ENCODE measurements at places on chromosomes 3 and 15.

DNA sequence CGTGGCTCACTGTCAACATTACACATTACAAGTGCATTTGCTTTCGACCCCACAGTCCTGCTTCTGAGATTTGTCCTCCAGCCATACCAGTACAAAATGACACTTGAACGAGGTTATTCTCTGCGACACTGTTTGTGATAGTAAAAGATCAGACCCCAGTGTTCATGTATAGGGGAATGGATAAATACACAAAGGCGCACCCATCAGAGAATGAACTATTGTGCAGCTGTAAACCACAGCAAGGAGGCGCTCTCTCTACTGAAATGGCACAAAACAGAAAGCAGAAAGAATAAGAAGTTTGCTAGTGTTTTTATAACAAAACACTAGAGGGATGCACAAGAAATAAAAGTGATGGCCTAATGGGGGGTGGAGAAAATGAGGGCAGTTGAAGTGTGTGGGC lies 4.9 kb upstream of the CHSY1 start:
- H3K27me3 ChIP-seq, result peaks cover 5% of the 10 kb centered on the region
- H3K36me3 ChIP-seq, result no peaks in the 10 kb centered on the region
- H3K27ac ChIP-seq, result no peak overlapping the region

- no peak for DNase-seq
- no peak overlapping the region for H3K27ac ChIP-seq
- H3K27me3 ChIP-seq, result no peaks in the 10 kb centered on the region
- no peaks in the 10 kb centered on the region for H3K4me1 ChIP-seq
- no peaks in the 10 kb centered on the region for H3K36me3 ChIP-seq
These were observed 770.2 kb upstream of the ALCAM start for GRCh38 chr3:104596551-104596950.

DNA sequence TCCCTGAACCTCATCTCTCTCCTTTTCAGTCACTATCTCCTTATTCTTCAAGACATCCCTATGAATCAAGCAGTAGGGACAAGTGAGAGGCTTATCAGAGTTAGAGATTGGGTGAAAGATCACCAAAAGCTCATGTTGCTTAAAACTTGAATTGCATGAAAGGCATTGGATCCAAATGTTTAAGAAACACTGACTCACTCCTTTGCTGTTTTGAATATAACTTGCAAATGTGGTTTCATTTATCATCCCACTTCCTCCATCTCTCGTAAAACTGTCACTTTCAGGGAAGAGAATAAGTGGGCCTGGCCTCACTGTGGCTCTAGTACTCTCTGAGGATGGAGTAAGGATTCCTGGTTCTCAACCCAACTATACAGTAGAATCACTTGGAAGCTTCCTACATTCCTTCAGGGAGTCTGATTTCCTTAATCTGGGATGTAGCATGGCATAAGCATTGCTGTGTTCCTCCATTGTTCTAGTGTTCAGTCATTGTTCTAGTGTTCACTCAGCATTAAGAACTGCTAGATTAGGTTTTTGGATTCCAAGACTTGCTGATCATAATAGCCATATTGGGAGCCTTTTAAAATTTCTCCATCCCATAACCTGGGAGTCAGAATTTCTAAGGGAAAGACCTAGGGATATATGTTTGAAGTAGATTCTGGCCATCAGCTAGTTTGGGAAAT lies 171.8 kb downstream of the TMEM108 start:
- H3K4me3 ChIP-seq, result no peak overlapping the region
- H3K27me3 ChIP-seq, result no peaks in the 10 kb centered on the region
- H3K4me1 ChIP-seq, result no peaks in the 10 kb centered on the region
- H3K27ac ChIP-seq, result no peak overlapping the region
- no peak for DNase-seq

DNA sequence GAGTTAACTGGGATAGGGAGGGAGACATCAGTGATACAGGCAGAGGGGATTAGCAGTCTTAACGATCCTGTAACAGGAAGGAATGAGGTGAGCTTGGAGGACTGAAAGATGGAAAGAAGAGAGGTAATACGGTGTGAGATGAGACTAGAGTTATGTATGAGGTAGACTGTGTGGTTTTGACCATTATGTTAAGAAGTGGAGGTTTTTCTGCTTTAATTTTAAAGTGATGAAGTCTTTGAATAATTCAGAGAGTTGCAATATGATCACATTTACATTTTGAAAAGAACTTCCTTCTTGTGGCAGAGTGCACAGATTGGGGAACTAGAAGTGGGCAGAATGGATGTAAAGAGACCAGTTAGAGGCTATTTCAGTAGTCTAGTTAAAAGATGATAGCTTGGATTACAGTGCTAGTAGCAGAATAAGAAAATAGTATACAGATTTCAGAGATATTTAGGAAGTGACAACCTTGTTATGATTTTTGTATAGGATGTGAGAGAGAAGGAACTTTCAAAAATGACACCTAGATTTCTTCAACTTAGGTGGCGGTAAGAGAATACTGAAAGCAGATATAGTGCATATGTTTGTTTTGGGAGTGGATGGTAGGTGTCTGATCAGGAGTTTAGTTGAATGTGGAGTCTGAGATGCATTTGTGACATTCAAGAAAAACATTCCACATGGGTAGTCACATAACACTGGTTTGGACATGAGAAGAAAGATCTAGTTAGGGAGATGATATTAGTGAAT lies 40.5 kb downstream of the STT3B start:
- peaks cover 20% of the 10 kb centered on the region for H3K4me1 ChIP-seq
- no peak overlapping the region for H3K27ac ChIP-seq
- no peaks in the 10 kb centered on the region for H3K27me3 ChIP-seq
- no peak for DNase-seq
- H3K36me3 ChIP-seq, result peaks cover 7% of the 10 kb centered on the region

DNA sequence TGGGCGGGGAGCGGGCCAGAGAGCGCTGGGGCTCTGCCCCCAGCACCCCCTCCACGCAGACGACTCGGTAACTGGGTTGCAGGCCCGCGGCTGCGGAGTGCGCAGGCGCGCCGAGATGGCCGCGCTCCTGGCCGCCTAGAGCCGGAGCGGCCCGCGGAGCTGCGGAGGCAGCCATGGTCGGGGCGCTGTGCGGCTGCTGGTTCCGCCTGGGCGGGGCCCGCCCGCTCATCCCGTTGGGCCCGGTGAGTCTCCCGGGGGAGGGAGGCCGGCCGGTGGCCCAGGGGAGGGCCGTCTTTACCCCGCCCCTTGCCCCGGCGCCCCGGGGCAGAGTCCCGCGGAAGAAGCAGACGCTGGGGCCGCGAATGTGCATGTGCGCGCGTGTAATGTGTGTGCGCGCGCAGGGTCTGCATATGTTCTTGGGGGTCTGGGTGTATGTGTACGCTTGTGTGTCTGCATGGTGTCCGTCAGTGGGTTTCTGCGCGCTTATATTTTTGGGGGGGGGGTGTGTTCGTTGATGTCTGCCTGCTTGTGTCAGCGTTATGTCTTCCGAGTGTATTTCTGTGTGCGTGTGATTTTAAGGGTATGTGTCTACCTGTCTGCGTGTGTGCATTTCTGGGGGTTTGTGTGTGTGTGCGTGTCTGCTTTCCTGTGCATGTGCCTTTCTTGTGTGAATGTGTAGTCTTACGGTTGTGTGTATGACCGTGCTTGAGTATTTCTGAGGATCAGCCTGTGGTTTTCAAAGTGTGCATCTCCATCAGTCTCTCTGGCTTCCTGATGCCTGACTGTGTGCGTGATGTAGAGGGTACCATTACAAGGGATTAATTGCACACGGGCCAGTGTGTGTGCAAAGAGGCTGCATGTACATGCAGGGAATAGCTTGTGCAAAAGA lies at the start of gene ABHD14A:
TSS of gene ABHD14A (plus strand) at position 102 of the 889 bp plus-strand sequence. CDS start at position 174, 72 bp downstream.
- H3K27me3 ChIP-seq, result no peaks in the 10 kb centered on the region
- peaks cover 61% of the 10 kb centered on the region for H3K4me1 ChIP-seq
- H3K36me3 ChIP-seq, result no peaks in the 10 kb centered on the region
- peak within 1 kb of the TSS; percentile 57 for H3K27ac ChIP-seq
- DNase-seq, result peak; percentile 92

- H3K27ac ChIP-seq, result no peak overlapping the region
- H3K4me1 ChIP-seq, result no peaks in the 10 kb centered on the region
- H3K4me3 ChIP-seq, result no peak overlapping the region
These were observed 76.5 kb downstream of the ACAP2 start for GRCh38 chr3:195366200-195366925.

GRCh38 chr3:48601622-48601994 lies 6.5 kb upstream of the COL7A1 start:
- peaks cover 77% of the 10 kb centered on the region for H3K36me3 ChIP-seq
- H3K27ac ChIP-seq, result no peak overlapping the region
- no peak overlapping the region for H3K4me3 ChIP-seq

GRCh38 chr3:186414735-186415419 lies 52.8 kb upstream of the DGKG start:
- no peak overlapping the region for H3K4me3 ChIP-seq
- DNase-seq, result no peak
- no peaks in the 10 kb centered on the region for H3K27me3 ChIP-seq

GRCh38 chr3:140822401-140823047 lies 119.1 kb upstream of the SLC25A36 start:
- H3K4me1 ChIP-seq, result no peaks in the 10 kb centered on the region
- H3K36me3 ChIP-seq, result no peaks in the 10 kb centered on the region
- no peaks in the 10 kb centered on the region for H3K27me3 ChIP-seq
- no peak for DNase-seq
- no peak overlapping the region for H3K27ac ChIP-seq

DNA sequence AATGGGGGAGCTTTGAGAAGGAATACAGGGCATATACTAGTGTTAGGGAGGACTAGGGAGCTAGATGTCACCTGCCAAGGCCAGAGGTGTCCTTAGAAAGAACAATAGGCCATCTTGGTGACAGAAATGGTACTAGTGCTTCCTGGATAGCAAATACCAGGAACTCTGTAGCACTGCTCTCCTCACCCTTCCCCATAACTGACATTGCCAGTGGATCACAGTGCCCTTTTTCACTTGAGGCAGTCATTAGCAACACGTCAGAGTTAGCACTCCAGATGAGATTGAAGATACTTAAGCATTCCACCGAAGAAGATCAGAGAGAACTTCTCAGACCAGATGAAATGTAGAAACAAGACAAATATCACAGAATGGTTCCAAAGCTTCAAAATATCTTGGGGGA lies 103.1 kb upstream of the PDZRN3 start:
- H3K27ac ChIP-seq, result no peak overlapping the region
- H3K4me3 ChIP-seq, result no peak overlapping the region
- no peak for DNase-seq
- H3K4me1 ChIP-seq, result no peaks in the 10 kb centered on the region

DNA sequence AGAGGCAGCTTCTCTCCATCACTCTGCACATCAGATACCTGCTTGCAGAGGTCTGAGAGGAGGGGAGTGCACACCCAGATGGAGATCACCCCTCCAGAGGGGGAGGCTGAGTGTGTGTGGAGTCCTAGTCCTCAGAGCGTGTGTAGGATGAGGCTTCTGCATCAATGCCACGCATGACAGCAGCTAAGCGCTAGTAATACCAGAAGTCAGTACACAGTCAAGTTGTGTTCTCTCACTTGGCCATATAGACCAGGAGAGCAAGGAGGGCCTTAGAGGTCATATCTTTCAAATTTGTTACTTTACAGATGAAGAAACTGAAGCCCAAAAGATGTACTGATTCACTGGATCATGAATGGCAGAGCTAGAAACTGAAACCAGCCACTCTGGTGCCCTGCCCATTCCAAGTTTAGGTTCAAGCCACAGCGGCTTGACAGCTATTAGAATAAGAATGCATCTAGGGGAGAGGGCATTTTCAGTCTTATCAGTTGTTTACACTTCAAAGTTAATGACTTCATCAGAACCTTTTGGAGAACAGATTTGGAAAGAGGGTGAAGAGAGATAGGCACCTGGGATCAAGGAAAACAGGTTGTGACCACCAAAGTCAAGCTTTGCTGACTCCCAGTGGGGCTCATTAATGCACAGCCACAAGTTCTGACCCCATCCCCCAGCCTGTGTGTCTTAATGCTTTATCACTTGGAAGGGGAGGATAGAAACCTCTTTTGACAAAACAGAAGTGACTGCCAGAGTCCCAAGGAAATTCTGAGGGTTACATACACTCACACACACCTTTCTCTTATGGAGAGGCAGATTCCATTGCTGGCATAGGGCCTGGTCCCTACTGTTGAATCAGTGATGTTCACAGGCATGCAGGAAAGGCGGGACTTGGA lies 310.3 kb downstream of the CHST2 start:
- DNase-seq, result no peak
- H3K4me1 ChIP-seq, result no peaks in the 10 kb centered on the region
- no peaks in the 10 kb centered on the region for H3K36me3 ChIP-seq
- no peak overlapping the region for H3K4me3 ChIP-seq

DNA sequence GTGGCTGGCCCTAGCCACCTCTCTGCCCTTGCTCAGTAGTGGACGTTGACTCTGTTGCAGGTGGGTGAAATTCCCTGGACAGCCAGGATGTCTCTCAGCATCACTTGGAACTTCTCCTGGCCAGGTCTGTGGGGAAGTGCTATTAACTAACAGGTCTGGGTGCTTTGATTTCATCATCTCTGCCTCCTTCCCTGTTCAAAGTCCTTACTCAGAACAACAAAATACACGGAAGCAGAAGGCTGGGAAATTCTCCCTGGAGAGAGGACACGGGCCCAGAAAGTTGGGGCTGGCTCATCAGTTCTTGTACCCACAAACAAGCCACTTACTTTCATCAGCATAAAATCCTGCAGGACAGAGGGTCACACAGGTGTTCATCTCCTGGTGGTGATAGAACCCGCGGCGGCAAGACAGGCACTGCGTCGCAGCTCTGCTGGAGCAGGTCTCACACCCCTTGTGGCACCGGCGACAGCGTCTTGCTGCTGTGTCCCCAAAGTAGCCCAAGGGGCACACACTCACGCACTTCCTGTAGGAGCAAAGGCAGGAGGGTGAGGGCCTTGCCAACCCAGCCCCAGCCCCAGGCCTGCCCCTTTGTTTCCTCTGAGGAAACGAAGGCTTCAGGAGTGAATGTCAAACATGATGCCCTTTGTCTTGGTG lies 29.6 kb upstream of the SNRPA1 start:
- no peaks in the 10 kb centered on the region for H3K36me3 ChIP-seq
- H3K4me1 ChIP-seq, result peaks cover 12% of the 10 kb centered on the region
- no peak overlapping the region for H3K27ac ChIP-seq
- DNase-seq, result no peak
- H3K4me3 ChIP-seq, result no peak overlapping the region
- peaks cover 16% of the 10 kb centered on the region for H3K27me3 ChIP-seq

- DNase-seq, result peak; percentile 46
- peaks cover 5% of the 10 kb centered on the region for H3K4me1 ChIP-seq
- H3K27me3 ChIP-seq, result no peaks in the 10 kb centered on the region
- no peak overlapping the region for H3K27ac ChIP-seq
- H3K4me3 ChIP-seq, result no peak overlapping the region
- peaks cover 46% of the 10 kb centered on the region for H3K36me3 ChIP-seq
These were observed 14.1 kb downstream of the RNF123 start for GRCh38 chr3:49703443-49703927.

Measured in CD4-positive, alpha-beta T cell (primary cell).